Upper lobe of right lung (tissue), 1 donor: ENCODE measurements at places on chromosomes 3 and 15. TPM values are rescaled to one million over a fixed set of nuclear protein-coding genes. Genes with fewer than 3 reads are reported as not detected.

The COPB2 gene
- 106 TPM for total RNA-seq

The ZIC1 gene
- total RNA-seq = not detected

The SLC7A14 gene
- total RNA-seq = not detected

The RETNLB gene
- total RNA-seq = not detected

The SH3GL3 gene
- total RNA-seq = 3.4 TPM

The USP4 gene
- 69.6 TPM for total RNA-seq

The ALDH1A2 gene
- total RNA-seq = 27.3 TPM

The CDCP1 gene
- total RNA-seq = 19.1 TPM

The MORC1 gene
- not detected for total RNA-seq

The AGTR1 gene
- 7.8 TPM for total RNA-seq

The GOLGA8M gene
- 3.0 TPM for total RNA-seq

The IGDCC3 gene
- not detected for total RNA-seq

The PYGO1 gene
- total RNA-seq = 11.1 TPM

The FBXW12 gene
- total RNA-seq = not detected

The NMNAT3 gene
- total RNA-seq = 4.6 TPM

The CLDN16 gene
- total RNA-seq = 0.14 TPM

The ARGFX gene
- not detected for total RNA-seq

The HRG gene
- not detected for total RNA-seq

The TMEM207 gene
- not detected for total RNA-seq

The BUB1B gene
- 1.8 TPM for total RNA-seq
